Activated CD8-positive, alpha-beta memory T cell treated with anti-CD3 and anti-CD28 coated beads for 48 hours (primary cell): ENCODE measurements at places on chromosomes 2 and 18.

- no peak for DNase-seq
Observed at GRCh38 chr2:238567996-238568395, 141.3 kb downstream of the ASB1 start.

DNA sequence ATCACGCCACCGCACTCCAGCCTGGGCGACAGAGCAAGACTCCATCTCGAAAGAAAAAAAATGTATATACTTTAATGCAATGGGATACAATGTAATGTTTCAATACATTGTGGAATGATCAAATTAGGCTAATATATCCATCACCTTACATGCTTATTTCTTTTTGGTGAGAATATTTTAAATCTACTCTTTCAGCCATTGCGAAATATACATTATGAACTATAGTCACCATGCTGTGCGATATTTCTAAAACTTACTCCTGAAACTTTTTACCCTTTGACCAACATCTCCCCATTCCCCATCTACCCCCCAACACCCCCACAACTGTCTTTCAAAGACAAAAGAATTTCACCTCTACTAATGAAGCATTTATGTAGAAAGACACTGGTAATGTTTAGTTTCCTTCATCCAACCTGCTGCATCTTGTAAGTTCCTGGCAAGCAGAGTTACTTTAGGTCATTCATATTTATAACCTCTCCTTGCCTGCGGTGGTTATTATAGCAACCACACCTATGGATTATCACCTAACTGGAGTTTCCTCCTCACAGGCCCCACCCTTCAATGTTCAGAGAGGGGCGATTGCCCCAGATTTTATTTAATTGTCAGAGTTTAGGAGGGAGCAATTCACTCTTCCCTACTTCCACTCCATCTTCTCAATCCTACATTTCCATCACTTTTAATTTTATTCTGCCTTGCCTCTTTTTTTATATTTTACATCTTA is 1.2 kb upstream of the ME2 start:
- no peak for DNase-seq

- DNase-seq, result no peak
Observed at GRCh38 chr2:75765798-75766197, 55.1 kb upstream of the GCFC2 start.

GRCh38 chr18:7457262-7457661 is 109.9 kb upstream of the PTPRM start:
- DNase-seq, result no peak

DNA sequence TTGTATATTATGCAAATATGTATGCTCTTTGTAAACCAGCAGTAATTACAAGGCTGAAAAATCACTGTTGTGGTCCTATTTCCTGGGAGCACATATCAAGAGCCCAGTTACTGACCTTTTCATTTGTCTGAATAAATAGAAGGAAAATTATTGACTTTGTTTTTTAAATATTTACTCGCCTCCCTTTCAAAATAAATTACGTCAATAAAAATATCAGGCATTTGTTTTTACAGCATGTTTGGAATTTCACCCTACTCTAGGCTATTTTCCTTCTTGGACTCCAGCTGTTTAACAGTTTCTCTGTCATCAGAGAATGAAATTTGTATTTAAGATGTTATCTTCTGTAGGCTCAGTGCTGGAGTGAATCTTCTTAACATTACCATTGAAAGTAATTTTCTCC is 59.9 kb upstream of the LRATD1 start:
- DNase-seq, result no peak

GRCh38 chr18:58996131-58996641 is 131.5 kb downstream of the ZNF532 start:
- DNase-seq, result no peak

- DNase-seq, result no peak
Observed at GRCh38 chr2:217900780-217901360, 101.9 kb downstream of the TNS1 start.

GRCh38 chr2:236666646-236667204 is 97.1 kb downstream of the ACKR3 start:
- DNase-seq, result no peak

DNA sequence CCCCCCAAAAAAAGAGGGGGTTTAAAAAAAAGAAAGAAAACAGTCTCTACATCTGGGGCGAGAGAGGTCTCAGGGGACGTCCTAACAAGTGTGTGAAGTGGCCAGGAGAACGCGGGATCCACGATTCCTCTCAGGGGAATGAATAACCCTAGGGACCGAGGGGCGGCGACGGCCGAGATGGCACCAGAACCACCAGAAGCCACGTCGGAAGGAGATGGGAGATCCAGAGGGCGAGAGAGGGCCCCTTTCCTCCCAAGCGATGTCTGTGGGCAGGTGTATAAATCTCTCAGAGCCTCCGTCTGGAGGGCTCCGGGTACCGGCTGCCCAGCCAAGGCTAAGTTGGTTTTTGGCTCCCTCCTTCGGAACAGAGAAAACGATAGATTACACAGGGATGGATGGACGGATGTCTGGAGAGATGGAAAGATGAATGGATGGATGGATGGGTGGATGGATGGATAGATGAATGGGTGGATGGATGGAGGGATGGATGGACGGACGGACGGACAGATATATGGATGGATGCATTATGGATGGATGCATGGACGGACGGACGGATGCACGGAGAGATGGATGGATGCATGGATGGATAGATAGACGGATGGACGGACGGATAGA is 1.7 kb downstream of the EPHA4 start:
- DNase-seq, result no peak

DNA sequence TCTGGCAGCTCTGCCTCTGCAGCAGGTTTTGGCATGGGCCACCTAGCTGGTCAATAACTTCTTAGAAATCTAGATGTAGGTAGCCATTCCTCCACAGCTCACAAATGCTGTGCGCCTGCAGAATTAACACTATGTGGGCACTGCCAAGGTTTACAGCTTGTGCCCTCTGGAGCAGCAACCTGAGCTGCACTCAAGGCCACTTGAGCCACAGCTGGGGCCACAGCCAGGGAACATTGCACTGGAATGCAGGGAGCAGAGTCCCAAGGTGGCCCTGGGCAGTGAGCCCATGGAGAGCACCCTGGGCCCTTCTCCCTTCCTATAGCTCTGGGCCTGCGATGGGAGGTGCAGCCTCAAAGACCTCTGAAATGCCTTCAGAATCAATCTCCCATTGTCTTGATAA is 365.3 kb downstream of the SATB2 start:
- no peak for DNase-seq

DNA sequence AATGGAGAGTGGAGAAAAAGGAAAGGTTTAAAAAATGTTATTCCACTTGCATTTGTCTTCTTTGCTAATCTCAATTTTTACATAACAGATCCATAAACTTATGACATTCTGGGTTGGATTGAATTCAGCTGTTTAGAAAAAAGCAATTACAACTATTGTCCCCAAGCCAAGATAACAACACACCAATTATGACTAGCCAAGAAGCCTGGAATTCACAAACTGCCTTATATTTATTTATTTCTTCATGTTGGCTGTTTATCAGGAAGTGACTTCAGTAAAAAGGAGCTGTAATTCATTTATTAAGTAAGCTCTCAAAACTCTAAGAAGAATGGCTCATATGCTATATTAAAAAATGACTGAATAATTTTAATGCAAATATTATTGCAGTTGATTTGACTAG is 137.4 kb downstream of the CALCRL start:
- DNase-seq, result no peak
